ENCODE measurements at places on chromosomes 1 and 21. TPM values are rescaled to one million over a fixed set of nuclear protein-coding genes. Genes with fewer than 3 reads are reported as not detected.

DNA sequence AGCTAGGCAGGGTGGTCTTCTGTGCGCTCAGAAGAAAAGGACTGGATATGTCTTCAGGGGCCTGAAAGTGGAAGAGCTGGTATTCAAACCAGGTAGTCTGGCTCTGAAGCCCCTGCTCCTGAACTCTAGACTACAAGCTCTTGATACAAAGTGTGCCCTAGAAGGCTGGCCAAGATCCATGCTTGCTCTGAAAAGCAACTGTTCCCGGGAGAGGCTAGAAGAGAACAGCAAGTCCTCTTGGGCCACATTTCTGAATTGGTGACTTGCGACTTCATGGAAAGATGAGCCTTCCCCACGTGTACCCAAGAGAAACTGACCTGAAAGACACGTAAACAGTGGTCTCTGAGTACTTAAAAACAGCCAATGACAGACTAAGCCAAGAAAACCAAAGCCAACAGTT, 123.3 kb upstream of the GRIK3 start:
- no peak for DNase-seq

Gene FAM78B
- 3.6 TPM for total RNA-seq

DNA sequence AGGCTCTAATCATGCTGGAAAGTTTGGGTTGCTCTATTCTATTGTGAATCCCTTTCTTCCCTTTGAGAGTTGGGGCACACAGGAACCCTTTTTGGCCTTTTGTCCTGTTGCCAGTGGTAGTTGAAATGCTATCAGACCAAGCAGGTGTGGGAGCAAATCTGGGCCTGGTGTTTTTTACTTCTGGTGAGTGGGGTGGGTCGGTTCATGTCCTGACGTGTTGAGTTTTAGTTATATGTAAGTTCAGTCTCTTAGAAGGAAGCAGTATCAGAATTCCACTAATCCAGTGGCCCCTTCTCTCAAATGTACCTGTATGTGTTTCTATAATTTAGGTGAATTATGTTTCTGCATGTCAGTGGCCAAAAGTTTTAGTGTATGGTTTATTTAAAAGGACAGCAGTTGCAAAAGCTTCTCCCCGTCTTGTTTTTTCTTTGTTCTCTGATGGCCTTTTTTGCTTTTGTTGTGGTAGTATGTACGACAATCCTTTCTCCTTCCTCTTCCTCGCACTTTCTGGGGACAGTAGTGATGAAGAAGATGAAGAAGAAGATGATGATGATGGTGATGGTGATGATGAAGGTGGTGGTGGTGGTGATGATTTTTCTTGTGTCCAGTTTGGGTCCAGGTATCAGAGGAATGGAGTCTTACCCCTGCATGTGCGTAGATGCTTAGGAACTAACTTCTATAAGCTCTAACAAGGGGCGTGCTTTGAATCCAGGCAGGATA, 74.2 kb downstream of the UBE4B start:
- no peak for DNase-seq

DNA sequence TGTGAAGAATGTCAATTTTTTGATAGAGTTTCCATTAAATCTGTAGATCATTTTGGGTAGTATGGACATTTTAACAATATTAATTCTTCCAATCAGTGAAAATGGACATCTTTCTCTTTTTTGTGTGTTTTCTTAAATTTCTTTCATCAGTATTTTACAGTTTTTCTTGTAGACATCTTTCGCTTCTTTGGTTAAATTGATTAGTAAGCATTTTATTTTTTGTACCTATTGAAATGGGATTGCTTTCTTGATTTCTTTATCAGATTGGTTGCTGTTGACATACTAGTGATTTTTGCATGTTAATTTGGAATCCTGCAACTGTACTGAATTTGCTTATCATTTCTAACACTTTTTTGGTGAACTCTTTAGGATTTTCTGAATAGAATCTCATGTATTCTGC, 683.2 kb upstream of the NCAM2 start:
- no peak for DNase-seq

- no peak for DNase-seq
Observed at GRCh38 chr1:201260648-201261311, 22.5 kb upstream of the PKP1 start.

Gene CFH
- 29.8 TPM for total RNA-seq

- no peak for DNase-seq
Observed at GRCh38 chr1:212928323-212929291, 21.7 kb upstream of the VASH2 start.

DNA sequence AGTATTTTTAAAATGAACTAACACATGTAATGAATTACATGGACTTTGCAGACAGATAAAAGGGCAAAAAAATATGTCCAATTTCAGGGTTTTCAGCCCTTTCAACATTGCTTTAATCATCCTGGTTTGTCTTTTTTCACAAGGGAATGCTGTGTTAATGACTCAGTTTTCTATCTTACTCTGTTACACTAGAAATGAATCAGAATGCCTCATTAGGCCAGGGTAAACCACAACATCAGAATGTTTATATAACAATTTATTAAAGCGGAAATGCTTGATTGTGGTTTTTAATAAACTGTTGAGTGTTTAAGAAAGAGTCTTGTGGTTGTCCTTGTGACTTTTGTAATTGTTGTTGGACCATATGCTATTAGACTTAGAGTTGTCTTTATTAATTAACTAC, 13.5 kb downstream of the GORAB start:
- no peak for DNase-seq

GRCh38 chr1:215243345-215244054, 161.0 kb downstream of the KCNK2 start:
- DNase-seq = no peak

GRCh38 chr1:156122086-156122485, 7.6 kb downstream of the LMNA start:
- no peak for DNase-seq

- DNase-seq = peak; percentile 30
Observed at GRCh38 chr1:38029685-38030511, 16.7 kb downstream of the POU3F1 start.

GRCh38 chr1:71463144-71463543, 382.3 kb upstream of the ZRANB2 start:
- no peak for DNase-seq

Gene RNF186
- not detected for total RNA-seq

- no peak for DNase-seq
Observed at GRCh38 chr1:204572923-204573922, 57.0 kb downstream of the MDM4 start.

Gene MCOLN3
- 0.91 TPM for total RNA-seq

Gene CNTN2
- total RNA-seq = not detected

Gene PTCH2
- 0.41 TPM for total RNA-seq

DNA sequence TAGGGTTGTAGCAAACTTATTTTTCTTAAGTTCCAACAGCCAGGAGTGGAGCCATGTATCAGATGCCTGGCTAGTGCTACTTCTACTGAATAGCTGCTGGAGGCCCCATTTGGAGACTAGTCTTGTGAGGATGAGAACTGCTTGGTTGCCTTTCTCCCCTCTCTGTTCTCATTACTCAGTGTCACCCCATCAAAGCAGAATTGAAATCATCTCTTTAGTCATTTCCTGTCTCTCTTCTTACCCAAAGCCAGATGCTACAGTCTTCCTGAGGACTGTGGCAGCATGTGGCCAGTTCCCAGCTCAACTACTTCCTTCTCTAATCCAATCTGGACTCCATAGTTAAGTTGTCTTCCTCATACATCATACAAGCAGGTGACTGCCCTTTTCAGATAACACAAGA, 197.5 kb downstream of the BRINP2 start:
- DNase-seq = no peak

Gene SYT2
- total RNA-seq = not detected

GRCh38 chr1:35461966-35462651, 95.1 kb downstream of the KIAA0319L start:
- no peak for DNase-seq

GRCh38 chr1:6937048-6937447, 151.8 kb downstream of the CAMTA1 start:
- no peak for DNase-seq

GRCh38 chr1:1130206-1131120, 14.6 kb upstream of the C1orf159 start:
- DNase-seq = no peak

Gene ZMYND12
- total RNA-seq = 3.4 TPM

Gene CFAP141
- total RNA-seq = not detected

Gene SV2A
- 0.28 TPM for total RNA-seq

- no peak for DNase-seq
Observed at GRCh38 chr21:32298658-32299081, at the start of gene MRAP. TSS of gene MRAP (plus strand) at chr21:32298855. CDS start at chr21:32298972, 117 bp downstream.

GRCh38 chr1:153752571-153753195, 22.5 kb upstream of the SLC27A3 start:
- no peak for DNase-seq

DNA sequence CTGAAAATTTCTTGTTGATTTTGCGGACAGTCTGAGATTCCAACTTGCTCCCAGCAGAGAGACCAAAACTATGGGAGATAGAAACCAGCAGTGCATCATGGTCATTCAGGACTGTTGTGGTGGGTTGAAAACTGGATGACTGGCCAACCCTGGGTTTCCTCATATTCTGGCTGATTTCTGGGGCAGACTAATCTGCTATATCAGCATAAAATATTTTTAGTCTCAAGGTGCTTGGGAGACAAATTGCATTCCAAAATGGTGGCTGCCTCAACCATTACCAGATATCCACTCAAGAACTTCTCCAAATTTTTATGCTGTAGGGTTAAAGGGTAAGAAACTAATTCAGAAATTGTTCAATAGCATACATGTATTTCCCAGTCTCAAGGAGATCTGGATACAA, 434.0 kb downstream of the BRINP3 start:
- no peak for DNase-seq

DNA sequence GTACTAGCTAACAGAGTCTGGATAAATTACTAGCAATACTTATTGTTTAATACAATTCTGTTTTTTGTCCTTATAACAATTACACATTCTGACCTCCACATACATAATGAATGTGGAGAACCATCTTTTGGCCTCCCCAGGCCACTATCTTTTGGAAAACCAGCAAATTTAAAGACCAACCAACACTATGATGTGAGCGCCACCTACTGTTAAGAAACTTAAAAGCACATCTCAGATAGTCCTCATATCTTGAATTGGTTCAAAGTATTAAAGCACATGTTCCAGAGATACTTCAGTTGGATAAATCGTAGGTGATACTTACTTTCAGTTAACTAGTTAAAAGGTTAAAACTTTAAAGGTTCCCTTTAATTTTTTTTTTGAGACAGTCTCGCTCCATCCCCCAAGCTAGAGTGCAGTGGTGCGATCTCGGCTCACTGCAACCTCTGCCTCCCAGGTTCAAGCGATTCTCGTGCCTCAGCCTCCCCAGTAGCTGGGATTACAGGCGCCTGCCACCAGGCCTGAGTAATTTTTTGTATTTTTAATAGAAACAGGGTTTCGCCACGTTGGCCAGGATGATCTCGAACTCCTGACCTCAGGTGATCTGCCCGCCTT, 29.3 kb upstream of the USP1 start:
- DNase-seq = peak; percentile 38

DNA sequence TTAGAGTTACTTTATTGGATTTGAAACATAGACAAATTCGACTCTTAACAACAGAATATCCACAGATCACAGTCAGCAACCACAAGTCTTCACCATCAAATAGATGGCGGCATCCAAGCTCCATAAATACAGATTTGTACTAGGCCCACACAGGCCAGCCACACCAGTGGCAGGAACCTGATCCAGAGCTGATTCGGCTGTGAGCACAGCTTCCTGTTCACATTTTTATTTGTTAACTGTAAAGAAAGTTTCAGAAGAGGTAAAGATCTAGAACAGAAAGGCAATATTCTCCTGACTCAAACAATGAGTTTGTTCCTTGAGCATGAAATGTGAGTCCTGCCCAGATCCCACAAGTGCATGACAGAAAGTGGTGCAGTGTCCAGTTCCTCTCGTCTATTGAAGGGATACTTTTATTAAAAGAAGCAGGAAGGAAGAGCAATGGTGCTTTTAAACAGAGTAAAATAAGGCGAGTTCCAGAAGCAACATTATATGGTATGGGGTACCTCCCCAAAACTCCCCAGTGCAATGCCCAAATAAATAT, 205.8 kb downstream of the SLC45A1 start:
- DNase-seq = no peak

- peak; percentile 19 for DNase-seq
Observed at GRCh38 chr1:109197158-109198042, 16.3 kb upstream of the SARS1 start.

Gene HSD11B1
- 3.4 TPM for total RNA-seq

Gene KCNA2
- 1.6 TPM for total RNA-seq

GRCh38 chr1:233294913-233295236, 650 bp downstream of the PCNX2 start:
- DNase-seq = no peak

DNA sequence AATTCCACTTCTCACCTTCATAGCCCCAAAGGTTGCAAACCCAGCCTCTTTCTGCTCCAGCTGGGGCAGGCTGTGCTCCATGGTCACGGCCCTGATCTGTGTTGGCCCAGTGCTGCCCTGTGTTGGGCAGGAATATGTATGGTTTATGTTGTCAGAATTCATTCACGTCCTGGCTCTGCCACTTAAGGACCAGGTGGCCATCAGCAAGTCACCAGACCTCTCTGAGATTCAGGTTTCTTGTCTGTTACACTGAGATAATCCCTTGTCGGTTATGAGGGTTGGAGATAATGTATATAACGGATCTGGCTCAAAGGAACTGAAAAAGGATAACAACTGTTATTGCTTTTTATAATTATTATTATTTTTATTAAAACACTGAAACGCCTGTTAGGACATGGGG, 39.1 kb upstream of the SELENON start:
- no peak for DNase-seq

DNA sequence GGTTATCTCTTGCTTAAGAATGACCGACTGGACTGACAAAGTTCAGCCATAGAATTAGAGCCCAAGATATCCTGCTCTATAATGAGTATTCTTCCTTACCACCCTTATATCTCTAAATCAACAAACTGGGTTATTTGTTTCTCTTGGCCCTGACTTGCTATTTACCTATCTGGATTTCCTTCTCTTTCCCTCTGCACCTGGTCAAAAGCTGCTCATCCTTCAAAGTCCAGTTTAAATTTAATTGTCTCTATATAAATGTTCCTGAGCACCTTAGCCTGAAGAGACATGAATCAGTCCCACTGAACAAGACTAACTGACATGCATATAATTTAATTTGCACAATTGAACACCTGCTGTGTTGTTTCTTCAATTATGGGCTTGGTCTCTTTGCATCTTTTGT, 127.1 kb upstream of the KCNJ15 start:
- DNase-seq = no peak

Gene TMEM52
- 3.1 TPM for total RNA-seq

GRCh38 chr1:230335861-230336522, 90.1 kb downstream of the PGBD5 start:
- DNase-seq = no peak

Gene ELF3
- 1.2 TPM for total RNA-seq

GRCh38 chr1:89873288-89873687, 52.5 kb downstream of the LRRC8D start:
- DNase-seq = no peak

- DNase-seq = no peak
Observed at GRCh38 chr1:109229531-109230127, 15.9 kb downstream of the SARS1 start.

GRCh38 chr1:204001166-204001901, 71.6 kb upstream of the SOX13 start:
- no peak for DNase-seq

GRCh38 chr1:240562111-240562590, 49.8 kb downstream of the GREM2 start:
- DNase-seq = no peak
